ENCODE measurements at places on chromosomes 4 and X.

GRCh38 chr4:180950377-180950776, 1292.8 kb upstream of the TENM3 start:
- DNase-seq, result no peak

DNA sequence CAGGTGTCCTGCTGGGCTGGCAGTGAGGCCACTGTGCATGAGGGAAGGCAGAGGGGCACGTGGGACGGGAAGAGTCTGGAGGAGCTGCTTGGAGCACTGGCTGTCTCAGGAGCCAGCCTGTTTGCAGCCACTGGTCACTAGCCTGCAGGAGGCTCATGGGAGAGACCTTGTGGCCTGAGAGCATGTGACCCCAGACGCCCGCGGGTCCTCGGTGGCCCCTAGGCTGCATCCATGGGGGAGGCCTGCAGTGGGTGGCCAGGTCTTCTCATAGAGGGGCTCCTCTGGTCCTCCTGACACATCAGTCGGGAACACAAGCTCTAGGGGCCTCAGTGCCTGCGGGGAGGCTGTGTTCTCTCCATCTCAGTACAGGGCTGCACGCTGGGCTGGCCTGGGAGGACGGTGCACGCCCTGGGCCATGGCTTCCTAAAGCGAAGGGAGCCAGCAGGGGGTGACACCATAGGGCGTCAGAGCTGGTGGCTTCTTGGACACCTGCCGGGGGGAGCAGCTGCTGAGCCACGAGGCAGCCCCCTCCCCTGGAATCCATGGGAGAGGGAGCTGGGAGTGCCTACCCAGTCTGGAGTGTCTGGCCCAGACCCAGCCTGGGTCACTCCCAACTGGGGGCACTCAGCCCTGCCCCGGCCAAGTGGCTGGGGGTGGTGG, 12.3 kb downstream of the NAT8L start:
- DNase-seq, result no peak

DNA sequence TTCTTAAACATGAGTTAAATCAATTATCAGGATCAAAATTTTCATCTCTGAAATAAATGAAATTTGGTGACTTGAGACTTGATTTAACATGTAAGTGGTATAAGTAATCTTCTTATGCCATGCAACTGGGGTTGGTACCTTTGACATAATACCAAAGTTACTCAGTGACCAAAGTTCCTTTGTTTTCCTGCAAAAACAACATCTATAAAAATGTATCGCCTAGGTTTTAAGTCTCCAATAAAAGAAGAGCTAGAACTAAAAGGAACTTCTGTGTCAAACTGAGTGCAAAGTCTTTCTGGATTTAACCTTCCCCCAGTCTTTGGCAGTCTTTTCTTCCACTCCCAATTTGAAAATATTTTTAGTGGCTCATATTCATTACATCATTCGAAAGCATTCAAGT, 27.6 kb downstream of the NAF1 start:
- no peak for DNase-seq

DNA sequence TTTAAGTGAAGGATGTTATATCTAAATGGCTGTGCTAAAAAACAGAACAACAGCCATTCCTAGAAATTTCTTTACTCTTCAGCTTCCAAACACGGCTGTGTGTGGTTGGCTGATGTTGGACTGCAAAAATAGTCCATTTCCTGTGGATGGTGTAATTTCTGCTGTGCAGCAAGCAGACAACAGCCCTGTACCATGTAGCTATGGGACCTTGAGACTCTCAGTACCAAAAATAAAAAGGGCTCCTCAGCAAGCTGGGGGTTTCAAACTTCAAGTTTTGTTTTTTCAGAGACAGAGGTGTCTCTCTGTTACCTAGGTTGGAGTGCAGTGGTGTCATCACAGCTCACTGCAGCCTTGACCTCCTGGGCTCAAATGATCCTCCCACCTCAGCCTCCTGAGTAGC, 18.1 kb downstream of the CD40LG start:
- no peak for DNase-seq

DNA sequence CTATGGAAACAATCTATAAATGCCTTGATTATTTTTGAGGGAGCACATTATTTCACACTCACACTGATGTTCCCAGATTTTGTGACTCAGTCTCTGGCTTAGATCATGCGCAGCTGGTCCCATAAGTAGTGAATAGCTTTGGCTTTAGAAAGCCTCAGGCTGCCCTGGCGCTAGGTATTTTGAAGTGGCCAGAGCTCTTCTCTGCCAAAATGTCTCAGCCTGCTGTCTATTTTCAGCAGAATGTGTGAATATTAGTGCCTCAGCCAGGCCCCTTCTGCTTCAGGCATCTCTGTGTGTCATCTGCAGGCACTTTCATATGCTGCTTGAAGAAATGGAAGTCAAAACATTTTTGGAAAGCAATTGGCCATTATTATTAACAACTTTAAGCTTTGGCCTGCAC, 931.0 kb upstream of the INTU start:
- no peak for DNase-seq

- no peak for DNase-seq
Observed at GRCh38 chrX:129574214-129574613, 34.2 kb downstream of the OCRL start.

DNA sequence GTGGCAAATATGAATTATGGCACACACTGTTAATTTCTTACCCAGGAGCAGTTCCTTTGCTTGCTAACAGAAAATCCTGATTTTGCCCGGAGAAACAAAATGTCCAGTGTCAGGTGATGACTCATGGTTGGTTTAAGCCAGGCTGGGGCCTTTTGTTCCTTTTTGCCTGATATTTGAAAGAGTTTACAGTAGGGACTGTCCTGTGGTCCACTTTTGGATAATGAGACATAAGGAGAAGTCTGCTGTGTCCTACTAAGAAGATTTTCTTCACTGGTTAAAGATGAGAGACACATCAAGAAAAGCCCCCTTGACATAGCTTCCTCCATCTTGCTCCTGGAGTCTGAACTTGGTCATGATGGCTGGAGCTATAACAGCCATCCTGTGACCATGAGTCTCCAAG, 12.1 kb upstream of the DRD5 start:
- DNase-seq, result no peak

DNA sequence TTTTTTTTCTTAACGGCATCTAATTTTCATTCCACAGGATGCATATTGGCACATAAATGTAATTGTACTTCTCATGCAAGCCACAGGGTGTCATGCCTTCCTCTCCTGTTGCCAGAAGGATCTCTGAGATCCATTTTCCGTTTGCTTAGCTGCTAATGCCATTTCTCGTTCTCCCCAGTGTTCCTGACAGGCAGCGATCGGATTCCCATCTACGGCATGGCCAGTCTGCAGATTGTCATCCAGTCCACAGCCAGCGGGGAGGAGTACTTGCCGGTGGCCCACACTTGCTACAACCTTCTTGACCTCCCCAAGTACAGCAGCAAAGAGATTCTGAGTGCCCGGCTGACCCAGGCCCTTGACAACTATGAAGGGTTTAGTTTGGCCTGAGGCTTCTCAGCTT, 8.9 kb upstream of the NAP1L5 start:
- DNase-seq, result no peak

- DNase-seq, result no peak
Observed at GRCh38 chrX:67673741-67674274, 130.0 kb downstream of the AR start.

DNA sequence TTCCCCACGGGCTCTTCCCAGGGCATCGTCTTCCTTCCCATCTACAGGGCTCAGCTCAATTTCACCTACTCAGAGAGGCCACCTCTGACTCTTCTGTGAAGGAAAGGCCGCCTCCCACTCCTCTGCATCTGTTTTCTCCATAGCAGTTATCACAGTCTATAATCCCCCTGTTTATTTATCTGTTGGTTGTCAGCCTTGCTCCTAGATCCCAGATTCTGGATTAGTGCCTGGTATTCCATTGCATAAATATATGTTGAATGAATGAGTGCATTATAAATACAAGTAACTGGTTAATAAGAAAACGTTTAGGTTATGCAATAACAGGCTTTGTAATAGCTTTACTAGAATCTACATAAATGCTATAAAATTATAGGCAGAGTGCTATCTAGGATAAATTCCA, 52.9 kb downstream of the NSG1 start:
- DNase-seq, result no peak

- DNase-seq, result no peak
Observed at GRCh38 chr4:73589261-73589847, 30.9 kb downstream of the RASSF6 start.

- no peak for DNase-seq
Observed at GRCh38 chr4:34046580-34046979, 2197.7 kb downstream of the ARAP2 start.

Measured in posterior cingulate gyrus (tissue), 11 donors.